ENCODE measurements at places on chromosomes 3 and 15. TPM values are rescaled to one million over a fixed set of nuclear protein-coding genes. Genes with fewer than 3 reads are reported as not detected.

Gene ACTRT3
- total RNA-seq: 3.8 TPM

Gene CCNB2
- total RNA-seq: 15.8 TPM

Gene CHRM5
- not detected for total RNA-seq

Gene LYZL4
- total RNA-seq: not detected

Gene OXTR
- total RNA-seq: 2.0 TPM

Gene FGD5
- total RNA-seq: 1.4 TPM

Gene DUOX2
- total RNA-seq: 0.14 TPM

Gene ESYT3
- total RNA-seq: 3.5 TPM

Gene EXD1
- total RNA-seq: not detected

Gene FAM43A
- 2.7 TPM for total RNA-seq

Gene CPOX
- total RNA-seq: 26.5 TPM

Gene SLC25A20
- total RNA-seq: 12.3 TPM

Gene ZNF619
- 5.1 TPM for total RNA-seq

Gene PRTG
- total RNA-seq: 7.9 TPM

Gene AMIGO3
- not detected for total RNA-seq

Data from kidney epithelial cell (primary cell).